ENCODE measurements at places on chromosomes 3 and 15.

GRCh38 chr3:102718651-102719050 lies 283.8 kb downstream of the ZPLD1 start:
- no peak for DNase-seq

GRCh38 chr3:44511238-44511566 lies 33.7 kb upstream of the ZNF445 start:
- no peak for DNase-seq

DNA sequence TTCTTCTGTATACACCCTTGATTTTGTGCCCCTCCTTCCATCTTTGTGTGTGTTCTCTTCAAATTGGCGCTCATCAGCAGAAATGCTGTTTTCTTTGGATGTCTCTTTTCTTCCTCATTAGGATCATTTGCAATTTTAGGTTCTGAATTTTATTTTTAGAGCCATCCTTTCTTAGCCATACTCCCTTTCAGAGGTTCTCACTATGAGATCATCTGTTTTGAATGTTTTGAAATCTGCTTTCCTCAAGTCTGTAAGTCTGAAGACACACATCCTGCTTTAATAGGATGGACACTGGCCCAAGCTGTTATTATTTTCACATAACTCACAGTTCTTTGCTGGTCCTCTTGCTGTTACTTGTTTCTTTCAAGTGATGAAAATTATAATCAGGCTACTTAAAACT lies 124.8 kb downstream of the BDH1 start:
- no peak for DNase-seq

DNA sequence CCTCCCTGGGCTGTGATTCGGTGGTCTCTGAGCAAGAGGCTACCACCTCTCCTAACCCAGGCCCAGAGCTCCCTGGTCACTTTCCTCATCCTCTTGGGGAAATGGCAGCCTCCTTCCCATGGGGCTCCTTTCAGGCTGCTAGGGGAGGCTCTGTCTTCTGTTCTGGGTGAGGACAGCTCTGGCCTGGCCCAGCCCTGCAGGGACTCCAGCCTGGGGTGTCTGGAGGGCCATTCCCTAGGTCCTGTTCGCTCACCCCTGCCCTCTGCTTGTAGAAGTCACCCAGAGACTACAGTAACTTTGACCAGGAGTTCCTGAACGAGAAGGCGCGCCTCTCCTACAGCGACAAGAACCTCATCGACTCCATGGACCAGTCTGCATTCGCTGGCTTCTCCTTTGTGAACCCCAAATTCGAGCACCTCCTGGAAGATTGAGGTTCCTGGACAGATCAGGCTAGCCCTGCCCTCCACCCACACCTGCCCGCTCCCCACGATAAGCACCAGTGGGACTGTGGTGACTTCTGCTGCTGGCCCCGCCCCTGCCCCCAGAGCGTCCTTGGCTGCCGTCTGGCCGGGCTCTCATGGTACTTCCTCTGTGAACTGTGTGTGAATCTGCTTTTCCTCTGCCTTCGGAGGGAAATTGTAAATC lies 30.9 kb downstream of the PRKCD start:
- no peak for DNase-seq

DNA sequence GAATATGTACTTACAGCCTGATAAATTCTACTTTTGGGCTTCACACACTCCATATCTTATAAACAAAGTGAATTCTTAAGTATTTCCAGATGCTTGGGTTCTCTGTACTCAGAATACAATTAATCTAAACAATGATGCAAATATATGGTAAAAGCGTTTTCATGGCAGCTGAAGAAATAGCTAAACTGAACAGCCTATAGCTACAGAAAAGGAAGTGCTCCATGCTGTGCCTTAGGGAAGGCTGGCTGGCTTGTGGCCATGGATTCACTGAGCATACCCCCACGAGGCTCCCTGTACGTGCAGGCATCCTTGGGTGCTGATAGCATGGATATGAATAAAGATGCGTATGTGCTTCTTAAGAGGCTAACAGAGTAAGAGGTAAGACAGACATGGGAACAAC lies 264.0 kb downstream of the KLF13 start:
- no peak for DNase-seq

DNA sequence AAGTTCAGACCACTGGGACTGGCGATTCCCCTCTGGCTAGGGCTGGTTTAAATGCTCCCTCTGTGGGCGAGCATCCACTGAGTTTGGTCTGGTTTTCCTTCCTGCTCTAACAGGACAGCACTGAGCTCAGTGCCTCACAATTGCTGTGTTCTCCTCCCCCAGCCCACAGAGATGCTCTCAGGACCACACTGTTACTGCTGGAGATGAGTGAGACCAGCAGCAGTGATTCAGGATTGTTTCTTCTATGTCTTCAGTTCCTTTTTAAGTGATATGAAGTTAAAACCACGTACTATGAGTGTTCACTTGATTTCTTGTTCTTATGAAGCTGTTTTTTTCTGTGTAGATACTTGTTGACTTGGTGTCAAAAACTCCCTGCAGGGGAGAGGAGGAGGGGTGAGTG lies 180.4 kb upstream of the COL8A1 start:
- no peak for DNase-seq

GRCh38 chr3:42703695-42704025 lies 1.1 kb upstream of the HHATL start:
- DNase-seq: no peak

DNA sequence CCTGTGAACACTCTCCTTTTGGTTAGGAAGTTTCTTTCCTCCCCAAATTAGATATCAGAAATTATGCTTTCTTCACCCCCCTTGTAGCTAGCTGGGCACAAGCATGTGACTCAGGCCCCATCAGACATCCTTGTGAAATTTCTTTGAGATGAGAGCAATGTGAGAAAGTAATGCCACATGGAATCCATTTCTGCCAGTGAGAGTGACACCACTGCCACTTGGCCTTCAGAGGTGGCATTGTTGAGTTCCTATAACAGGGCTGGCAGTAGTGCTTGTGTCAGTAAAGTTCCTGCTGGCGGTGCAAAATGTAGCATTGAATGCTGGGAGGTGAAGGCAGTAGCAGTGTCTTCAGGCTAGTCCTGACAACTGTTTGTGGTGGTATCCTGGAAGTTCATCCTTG lies 80.7 kb upstream of the ZNF280D start:
- no peak for DNase-seq

GRCh38 chr3:107222907-107223306 lies 154.3 kb upstream of the CCDC54 start:
- DNase-seq: no peak

- DNase-seq: no peak
Measured at GRCh38 chr3:57838627-57839026, 82.5 kb downstream of the SLMAP start.

DNA sequence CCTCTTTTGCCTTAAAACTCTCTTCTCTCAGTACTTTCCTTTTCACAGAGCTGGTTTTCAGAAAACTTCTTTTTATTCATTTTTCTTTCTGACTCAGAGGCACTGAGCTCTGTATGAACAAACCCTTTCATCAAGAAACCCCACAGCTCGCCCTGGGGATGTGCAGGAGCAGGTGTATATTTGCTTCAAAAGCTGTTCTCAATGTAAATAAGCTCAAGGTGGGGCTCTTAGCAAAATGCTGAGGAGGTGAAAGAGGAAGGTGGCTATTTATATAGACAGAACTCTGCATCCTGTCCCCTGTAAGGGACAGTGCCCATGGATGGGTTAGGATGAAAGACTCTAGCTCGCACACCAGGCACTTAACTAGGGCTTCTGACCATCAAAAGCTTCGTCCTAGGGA lies 302.0 kb downstream of the WDR72 start:
- DNase-seq: peak; percentile 84

GRCh38 chr3:34889641-34890040 lies 749.7 kb upstream of the ARPP21 start:
- no peak for DNase-seq

DNA sequence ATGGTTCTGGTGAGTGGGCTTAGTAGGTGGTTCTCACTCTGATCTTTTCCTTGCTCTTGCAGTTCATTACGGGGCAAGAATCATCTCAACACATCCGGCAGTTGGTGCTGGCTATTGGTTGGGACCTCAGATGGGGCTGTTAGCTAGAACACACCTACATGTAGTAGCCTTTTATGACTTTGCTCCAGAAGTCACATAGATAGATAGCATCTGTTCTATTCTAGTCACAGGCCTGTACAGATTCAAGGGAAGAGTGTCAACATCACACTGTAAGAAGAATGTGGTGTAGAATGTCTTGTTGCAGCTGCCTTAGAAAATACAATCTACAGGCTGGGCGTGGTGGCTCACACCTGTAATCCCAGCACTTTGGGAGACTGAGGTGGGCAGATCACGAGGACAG lies 15.1 kb downstream of the RAB5A start:
- no peak for DNase-seq

GRCh38 chr3:64145438-64145837 lies 79.8 kb downstream of the PRICKLE2 start:
- no peak for DNase-seq

GRCh38 chr3:13516760-13517135 lies 32.2 kb upstream of the FBLN2 start:
- no peak for DNase-seq

- no peak for DNase-seq
Measured at GRCh38 chr15:62404194-62404985, 239.3 kb upstream of the C2CD4B start.

GRCh38 chr3:79245284-79246138 lies 522.3 kb downstream of the ROBO1 start:
- DNase-seq: no peak

GRCh38 chr3:195096053-195096452 lies 174.9 kb downstream of the XXYLT1 start:
- DNase-seq: no peak

DNA sequence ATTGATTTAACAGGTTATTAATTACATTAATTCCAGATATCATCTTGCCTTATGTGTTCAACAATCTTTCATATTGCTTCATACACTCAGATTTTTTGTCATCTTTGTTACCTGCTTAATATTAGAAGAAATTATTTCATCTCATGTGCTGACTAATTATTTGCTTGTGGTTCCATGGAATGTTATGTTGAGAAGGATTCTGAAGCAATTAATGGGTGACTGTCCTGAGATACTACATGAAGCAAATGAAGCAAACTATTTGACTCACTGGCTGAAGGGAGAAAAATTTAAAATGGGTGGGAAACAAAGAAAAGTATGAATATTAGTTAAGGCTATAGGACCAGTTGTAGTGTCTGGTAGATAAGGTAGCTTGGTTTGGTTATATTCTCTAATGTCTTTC lies 443.8 kb upstream of the EPHA6 start:
- DNase-seq: no peak

GRCh38 chr15:79105141-79105540 lies 14.6 kb upstream of the RASGRF1 start:
- no peak for DNase-seq

GRCh38 chr3:177733936-177734335 lies 536.7 kb upstream of the TBL1XR1 start:
- no peak for DNase-seq

DNA sequence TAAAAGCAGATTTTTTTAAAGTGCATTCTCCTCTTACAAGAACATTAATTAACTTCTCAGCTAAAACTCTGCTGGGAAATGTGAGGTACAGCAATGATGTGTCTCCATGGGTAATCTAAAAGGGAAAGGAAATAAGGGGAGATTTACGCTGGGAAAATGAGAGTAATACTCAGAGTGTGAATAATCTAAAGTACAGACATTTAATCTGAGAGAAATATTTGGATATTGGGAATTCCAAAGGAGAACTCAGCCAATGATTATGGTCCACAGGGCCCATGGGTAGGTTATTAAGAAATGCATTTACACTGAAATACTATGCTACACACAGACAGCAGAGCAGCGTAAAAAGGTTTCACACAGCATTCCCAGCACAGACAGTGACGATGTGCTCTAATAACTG lies 229.9 kb downstream of the MAGI1 start:
- no peak for DNase-seq

DNA sequence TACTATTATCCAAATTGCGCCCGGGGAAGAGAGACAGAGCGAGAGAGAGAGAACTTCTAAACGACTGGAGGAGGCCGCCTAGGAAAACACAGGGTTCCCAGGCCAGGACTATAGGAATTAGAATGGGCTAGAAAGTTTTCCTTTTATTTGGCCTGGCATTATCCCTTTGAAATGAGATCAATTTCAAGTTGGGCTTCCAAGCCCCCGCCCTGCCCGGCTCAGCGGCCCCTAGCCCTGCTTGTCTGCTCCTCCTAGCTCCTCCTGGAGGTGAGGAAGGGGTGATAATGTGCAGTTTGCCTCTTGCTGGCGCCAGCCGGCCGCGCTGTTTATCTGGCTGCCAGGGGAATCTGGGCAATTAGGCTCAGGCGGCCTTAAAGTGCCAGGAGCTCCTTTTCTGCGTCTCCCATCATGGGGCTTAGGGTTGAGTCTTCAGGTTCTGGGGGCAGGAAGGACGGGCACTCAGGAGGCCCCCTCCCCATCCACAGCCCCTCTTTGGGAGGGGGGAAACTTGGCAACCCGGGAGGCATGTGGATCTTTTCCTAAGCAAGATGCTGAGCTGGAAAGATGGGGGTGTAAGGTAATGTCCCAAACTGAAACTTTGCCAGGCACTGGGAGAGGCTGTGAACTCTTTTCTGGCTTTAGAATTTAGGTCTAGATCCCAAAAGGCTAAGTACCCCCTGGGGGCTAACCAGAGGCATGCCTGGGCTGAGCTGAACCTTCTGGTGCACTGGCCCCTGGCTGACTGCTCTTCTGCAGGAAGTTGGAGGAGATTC lies 5.5 kb downstream of the SMAD6 start:
- DNase-seq: peak; percentile 30

DNA sequence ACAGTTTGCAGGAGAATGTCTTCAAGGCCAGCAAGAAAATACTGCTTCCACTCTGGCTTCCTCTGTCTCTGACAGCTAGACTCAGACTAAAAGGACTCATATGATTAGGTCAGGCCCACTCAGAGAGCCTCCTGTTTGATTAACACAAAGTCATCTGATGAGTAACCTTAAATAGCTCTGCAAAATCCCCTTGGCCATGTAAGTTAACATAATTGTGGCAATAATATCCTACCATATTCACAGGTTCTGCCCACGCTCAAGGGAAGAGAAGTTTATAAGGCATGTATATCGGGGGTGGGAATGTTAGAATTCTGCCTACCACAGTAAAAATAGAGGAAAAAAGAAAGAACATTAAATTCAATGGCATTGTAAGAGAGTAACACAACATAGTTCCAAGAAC lies 20.6 kb upstream of the HHATL start:
- no peak for DNase-seq

DNA sequence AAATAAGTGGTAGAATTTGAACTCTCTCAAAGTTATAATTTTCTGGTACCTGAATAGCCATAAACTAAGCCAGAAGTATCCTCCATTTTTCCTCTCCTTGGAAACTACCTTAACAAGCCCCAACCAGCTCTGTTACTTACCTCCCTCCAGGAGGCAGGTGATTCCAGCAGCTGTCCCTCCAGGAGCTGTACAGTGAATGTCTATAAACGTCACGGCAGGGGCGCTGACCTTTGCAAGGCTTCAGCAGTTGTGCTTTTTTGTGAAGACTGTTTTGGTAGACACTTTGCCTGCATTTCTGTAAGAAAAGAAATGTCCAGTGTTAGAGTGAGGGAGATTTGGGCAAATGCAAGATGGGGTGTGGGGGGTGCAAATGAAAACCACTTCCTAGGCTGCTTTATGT lies 67.2 kb downstream of the LEO1 start:
- DNase-seq: peak; percentile 81

GRCh38 chr3:107416886-107417285 lies 39.6 kb downstream of the CCDC54 start:
- no peak for DNase-seq

- no peak for DNase-seq
Measured at GRCh38 chr3:129228891-129229585, 20.4 kb upstream of the COPG1 start.

- peak; percentile 61 for DNase-seq
Measured at GRCh38 chr15:67884514-67885174, 44.8 kb upstream of the RNU6-1 start.

GRCh38 chr3:107951126-107951525 lies 139.7 kb downstream of the CD47 start:
- DNase-seq: no peak
